GM10248 (cell line): ENCODE measurements at places on chromosomes 16 and 17.
A peak's percentile ranks its signal among the peaks of the same experiment; 100 is the strongest.

- DNase-seq = peak; percentile 52
Observed at GRCh38 chr16:77171745-77172635, 19.0 kb upstream of the MON1B start.

GRCh38 chr17:6240001-6240400 lies 169.8 kb downstream of the WSCD1 start:
- no peak for DNase-seq

- DNase-seq = no peak
Observed at GRCh38 chr17:45992904-45993303, 6.1 kb upstream of the STH start.

- no peak for DNase-seq
Observed at GRCh38 chr17:50026046-50026675, 29.7 kb upstream of the ITGA3 start.

DNA sequence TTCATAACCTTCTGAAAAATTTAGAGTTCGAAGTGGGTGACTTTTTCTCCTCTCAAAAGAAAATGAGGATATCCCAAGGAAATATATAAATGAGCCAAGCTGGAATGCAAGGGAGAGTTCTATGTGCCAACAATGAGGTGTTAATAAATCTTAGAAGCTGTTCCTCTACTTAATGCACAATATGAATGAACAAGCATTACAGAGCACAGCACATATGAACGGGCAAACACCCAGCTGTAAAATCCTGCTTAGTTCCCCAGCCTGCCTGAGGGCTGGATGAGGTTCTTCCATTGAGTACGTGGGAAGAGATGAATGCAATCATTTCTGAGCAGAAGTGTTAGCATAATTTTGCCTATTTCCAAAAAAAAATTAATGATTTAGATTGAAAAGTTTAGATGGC lies 58.1 kb downstream of the WDR59 start:
- DNase-seq = no peak

DNA sequence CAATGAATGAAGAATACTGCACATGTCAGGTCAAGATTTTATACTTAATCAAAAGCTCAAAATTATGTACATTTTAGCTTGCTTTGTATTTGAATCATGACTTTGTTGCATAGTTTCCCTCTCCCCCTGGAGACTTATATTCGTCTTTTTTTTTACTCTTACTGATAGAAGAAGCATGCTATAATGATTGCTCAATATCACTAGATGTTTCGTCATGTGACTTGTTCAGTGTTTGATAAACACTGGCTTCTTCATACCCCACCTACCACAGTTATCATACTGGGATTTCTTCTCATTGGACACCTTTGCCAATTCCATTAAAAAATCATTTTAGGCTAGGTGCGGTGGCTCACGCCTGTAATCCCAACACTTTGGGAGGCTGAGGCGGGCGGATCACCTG lies 148.7 kb downstream of the FTO start:
- DNase-seq = no peak

DNA sequence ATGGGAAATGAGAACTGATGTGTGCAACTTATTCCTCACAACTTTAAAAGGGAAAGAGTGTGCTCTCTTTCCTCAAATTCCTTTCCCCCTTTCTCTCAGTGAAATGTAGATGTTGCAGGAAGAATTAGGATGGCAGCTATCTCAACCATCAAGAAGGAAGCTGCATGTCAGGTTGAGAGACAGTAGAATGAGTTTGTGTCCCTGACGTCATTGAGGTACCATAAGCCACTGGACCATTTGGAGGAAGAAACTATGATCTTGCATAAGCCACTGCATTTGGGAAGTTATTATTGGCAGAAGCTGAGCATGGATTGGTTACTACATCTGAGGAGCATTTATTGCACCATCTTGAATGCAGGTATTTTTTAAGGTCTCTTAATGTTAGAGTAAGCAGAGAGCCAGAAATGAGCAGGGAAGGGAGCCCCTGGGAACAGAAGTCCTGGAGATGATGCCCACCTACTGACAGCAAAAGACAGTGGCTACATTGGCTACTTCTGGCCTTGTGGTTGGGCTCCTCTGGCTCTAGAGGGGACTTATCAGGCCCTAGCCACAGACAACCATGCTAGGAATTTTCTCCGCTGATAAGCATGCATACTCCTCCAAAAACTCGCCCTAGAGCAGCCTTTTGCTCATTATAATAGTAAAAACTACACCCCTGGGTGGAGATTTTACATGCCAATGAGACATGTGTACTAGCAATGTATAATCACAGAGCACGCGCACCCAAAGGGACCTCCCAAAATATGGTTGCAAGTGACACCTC lies 249.0 kb upstream of the SALL1 start:
- no peak for DNase-seq

DNA sequence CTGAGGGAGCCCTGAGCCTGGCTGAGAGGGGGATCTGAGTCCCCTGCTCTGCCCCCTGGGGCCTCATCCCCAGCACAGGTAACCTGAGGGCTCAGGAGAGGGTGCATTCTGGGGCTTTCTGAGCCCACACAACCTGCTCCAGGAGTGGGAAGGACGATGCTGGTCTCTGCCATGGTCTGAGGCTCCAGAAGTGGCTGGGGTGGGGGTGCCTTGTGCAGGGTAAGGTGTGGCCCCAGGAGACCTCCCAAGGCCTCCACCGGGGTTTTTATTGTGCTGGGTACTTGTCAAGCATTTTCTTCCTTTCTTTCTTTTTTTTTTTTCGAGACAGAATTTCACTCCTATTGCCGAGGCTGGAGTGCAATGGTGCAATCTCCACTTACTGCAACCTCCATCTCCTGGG lies 300 bp downstream of the CTRB1 start:
- no peak for DNase-seq

GRCh38 chr17:64148699-64149098 lies 18.8 kb upstream of the ERN1 start:
- no peak for DNase-seq

DNA sequence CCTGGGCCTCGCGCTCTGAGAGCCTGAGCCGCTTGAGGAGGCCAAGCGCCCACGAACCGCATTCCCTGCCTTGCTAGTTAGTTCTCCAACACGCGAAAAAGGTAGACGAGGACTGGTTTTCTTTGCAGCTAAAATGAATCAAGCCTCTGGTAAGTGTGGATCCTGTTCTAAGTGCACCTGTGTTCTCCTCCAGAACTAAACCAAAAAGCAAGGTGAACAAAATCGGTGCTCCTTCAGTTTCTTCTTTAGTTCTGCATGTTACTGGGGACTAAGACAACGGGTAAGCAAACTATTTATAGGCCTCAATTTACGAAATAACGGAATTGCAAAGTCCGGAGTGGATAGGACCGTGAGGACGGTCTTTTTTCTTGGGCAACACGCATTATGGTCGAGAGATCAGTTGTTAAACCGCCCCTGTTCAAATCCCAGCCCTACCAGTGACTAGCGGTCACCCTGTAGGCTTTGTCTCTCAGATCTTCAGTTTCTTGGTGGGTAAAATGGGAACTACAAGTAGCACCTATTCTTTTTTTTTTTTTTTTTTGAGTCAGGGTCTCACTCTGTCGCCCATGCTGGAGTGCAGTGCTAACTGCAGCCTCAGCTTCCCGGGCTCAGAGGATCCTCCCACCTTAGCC lies 993 bp upstream of the ANKRD11 start:
- DNase-seq = no peak

- no peak for DNase-seq
Observed at GRCh38 chr16:76292218-76292617, 15.0 kb downstream of the CNTNAP4 start.

- no peak for DNase-seq
Observed at GRCh38 chr16:57613514-57613913, 14.9 kb upstream of the ADGRG1 start.

- DNase-seq = no peak
Observed at GRCh38 chr16:85498607-85499006, 114.5 kb upstream of the GSE1 start.

- DNase-seq = no peak
Observed at GRCh38 chr17:73564843-73565242, 79.4 kb downstream of the SDK2 start.

DNA sequence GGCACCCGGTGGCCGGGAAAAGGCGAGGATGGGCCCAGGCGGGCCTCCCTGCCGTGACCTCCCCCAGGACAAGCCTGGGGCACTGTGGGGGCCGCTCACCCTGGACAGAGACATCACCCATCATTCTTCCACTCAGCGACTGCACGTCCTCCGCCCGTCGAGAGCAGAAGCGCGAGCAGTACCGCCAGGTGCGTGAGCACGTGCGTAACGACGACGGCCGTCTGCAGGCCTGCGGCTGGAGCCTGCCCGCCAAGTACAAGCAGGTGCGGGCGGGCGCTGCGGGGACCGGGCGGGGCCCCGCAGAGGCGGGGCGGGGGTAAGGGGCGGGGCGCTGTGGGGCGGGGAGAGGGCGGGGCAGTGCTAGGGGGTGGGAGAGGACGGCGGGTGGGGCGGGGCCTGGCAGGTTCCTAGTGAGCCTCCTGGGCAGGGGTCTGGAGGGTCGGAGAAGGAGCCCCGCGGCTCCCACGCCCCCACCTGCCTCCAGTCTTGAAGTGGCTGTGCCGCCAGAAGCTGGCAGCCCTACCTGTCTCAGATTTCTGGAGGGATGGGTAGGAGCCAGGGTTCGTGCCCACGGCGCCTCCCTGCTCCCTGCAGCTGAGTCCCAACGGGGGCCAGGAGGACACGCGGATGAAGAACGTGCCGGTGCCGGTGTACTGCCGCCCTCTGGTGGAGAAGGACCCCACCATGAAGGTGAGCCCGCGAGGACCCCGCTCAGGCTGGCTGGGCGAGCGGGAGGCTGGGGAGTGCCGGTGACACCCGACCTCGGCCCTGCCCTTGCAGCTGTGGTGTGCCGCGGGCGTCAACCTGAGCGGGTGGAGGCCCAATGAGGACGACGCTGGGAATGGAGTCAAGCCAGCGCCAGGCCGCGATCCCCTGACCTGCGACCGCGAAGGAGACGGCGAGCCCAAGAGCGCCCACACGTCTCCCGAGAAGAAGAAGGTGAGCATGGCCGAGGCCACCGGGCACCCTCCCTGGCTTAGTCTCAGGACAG lies 7.5 kb downstream of the NME3 start:
- DNase-seq = no peak

DNA sequence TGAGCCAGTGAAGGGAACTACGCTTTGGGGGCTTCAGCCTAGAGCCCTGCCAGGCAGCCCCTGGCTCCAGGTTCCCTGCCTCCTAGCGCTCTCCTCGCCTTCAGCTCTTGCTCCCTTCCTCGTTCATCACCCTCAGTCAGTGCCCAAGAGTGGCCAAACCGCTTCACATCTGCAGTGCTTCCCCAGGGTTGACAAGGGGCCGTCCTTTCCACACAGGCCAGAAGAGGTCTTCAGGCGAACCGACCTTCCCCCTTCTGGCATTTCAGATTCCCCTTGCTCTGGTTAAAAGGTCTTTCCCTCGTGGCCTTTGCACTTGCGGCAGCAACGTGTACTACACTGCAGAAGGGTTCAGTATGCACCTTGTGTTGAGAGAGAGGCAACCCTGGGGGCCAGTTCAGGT lies 4.1 kb downstream of the RASD1 start:
- DNase-seq = no peak

DNA sequence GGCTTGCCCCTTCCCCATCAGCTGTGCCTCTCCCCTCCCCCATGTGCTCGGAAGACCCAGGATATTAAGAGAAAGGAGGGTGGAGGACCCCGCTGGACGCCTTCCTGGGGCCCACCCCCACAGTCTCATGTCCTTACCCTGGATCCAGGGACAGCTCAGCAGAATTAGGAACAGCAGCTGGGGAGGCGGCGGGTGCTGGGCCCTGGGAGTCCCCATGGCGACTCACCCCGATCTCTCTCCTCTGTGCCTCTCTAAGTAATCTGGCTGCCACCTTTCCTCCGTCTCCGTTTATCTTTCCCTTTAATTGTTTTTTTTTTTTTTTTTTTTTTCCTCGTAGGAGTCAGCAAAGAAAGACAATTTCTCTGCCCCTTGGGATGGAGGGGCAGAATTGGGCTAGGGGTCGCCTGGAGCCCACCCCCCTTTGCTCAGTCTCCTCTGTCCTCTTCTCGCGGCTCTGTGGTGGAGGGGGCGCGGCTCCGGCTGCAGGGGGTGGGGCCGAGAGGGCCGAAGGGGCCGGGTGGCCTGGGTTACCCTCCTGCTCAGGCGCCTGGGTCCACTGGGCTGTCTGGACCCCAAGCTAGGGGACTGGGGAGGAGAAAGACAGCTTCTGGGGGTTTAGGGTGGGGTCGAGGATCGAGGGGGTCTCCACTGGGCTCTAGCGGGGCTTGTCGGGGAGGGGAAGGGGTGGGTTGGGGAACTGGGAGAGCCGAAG lies 390 bp downstream of the SEZ6L2 start:
- DNase-seq = no peak

DNA sequence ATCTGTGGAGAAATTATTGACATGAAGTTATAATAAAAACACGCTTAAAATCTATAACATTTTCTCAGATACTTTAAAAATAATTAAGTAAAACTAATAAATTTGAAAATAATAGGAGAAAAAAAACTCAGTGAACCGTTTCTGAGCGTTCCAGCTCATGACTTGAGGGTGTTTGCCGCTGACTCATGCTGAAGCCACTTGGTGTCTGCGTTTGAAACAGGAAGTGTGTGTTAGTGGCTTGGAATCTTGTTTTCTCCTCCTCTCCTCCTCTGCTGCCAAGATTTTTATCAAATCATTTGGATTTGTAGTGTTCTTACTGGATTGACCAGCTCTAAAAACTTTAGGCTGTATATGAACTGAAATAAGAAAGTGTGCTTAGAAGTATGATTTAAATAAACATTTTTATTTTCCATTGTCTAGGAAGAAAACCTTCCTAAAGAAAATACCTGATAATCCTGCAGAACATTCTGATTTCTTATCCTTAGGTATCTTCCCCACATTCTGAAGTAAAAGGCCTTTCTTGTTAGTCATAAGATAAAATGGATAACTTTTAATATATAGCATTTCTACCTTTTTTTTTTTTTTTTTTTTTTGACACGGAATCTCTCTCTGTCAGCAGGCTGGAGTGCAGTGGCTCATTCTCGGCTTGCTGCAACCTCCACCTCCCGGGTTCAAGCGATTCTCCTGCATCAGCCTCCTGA lies 30.8 kb downstream of the USP10 start:
- DNase-seq = peak; percentile 59

- no peak for DNase-seq
Observed at GRCh38 chr17:3479988-3480387, 4.2 kb downstream of the ASPA start.

DNA sequence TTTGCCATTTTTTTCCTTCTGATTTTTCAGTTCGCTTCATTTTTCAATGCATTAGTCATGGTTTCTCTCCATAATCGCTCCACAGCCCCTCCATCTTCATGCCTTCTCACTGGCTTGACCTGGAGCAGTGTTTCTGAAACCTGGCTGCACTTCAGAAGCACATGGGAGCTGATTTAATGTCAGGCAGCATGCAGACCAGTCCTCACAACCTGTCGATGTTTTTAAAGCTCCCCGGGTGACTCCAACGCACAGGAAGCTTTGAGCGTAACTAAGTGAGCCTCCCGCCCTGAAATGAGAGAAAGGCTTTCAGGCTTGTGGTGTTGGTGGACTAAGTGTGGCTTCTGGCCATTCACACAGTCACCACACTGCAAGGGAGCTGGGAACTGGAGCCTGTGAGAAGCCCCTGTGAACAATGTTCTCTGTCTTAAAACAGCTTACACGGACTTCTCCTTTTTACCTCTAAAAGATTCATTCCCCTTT lies 16.8 kb upstream of the DRG2 start:
- DNase-seq = no peak

DNA sequence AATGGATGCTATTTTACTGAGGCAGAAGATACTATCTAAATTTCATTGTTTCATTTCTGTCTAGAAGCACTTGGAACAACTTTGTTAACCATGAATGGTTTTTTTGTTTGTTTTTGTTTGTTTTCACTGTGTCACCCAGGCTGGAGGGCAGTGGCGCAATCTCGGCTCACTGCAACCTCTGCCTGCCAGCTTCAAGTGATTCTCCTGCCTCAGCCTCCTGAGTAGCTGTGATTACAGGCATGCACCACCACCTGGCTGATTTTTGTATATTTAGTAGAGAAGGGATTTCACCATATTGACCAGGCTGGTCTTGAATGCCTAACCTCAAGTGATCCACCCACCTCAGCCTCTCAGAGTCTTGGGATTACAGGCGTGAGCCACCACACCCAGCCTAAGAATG lies 40.5 kb downstream of the ABHD15 start:
- no peak for DNase-seq
